IMR-90 (cell line): ENCODE measurements at places on chromosomes 1 and 21. TPM values are rescaled to one million over a fixed set of nuclear protein-coding genes. Genes with fewer than 3 reads are reported as not detected.

DNA sequence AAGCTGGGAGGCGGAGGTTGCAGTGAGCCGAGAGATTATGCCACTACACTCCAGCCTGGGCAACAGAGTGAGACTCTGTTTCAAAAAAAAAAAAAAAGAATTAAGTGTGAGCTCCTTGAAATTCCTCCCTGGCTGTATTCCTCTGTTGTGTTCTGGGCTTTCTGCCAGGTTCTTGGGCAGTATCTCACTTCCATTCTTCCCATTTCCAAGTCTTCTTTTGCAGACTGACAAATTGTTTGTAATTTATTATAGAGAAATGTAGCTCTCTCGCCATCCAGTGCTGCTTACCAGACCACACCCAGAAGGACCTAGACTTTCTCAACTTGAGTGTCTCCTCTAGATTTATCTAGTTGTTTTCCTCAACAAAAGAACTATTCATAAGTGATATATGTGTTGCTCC, 105.0 kb upstream of the ADGRL2 start:
- peak; percentile 81 for DNase-seq

DNA sequence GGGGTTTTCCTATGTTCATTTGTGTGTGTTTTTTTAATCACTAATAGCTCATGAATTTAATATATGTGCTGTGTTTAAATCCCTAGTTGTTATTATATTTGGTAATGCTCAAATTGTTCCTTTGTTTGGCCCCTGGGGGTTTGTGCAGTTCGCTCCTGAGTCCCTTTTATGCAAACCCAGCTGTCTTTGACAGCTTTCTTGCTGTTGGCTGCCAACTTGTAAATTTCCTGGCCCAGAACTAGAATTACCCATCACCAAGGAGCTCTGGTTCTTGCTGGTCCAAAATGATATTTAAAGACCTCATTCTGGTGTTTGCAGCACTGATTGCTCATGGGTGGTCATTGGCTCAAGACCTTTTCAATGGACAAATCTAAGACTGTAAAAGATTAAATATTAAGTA, 39.6 kb upstream of the PGBD5 start:
- no peak for DNase-seq

DNA sequence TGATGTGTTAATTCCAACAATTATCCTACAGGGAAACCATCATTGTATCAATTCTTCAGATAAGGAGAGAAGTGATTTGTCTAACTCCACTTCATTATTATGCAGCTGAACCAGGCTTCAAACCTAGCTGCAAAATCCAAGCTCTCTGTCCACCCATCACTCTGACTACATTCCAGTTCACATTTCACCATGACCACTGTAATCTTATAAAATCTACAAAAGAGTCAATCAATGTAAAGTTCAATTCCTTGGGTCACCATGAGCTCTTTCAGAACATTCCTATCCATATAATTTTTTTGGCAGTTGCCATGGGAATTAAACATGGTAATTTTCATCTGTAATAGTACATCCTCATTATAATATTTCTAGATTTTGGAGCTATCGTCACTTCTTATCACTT, 100.9 kb downstream of the PLPPR5 start:
- DNase-seq, result no peak

- peak; percentile 93 for DNase-seq
Measured at GRCh38 chr1:151547119-151547899, 7.2 kb downstream of the TUFT1 start.

GRCh38 chr21:40660461-40660860, 186.5 kb downstream of the DSCAM start:
- no peak for DNase-seq

DNA sequence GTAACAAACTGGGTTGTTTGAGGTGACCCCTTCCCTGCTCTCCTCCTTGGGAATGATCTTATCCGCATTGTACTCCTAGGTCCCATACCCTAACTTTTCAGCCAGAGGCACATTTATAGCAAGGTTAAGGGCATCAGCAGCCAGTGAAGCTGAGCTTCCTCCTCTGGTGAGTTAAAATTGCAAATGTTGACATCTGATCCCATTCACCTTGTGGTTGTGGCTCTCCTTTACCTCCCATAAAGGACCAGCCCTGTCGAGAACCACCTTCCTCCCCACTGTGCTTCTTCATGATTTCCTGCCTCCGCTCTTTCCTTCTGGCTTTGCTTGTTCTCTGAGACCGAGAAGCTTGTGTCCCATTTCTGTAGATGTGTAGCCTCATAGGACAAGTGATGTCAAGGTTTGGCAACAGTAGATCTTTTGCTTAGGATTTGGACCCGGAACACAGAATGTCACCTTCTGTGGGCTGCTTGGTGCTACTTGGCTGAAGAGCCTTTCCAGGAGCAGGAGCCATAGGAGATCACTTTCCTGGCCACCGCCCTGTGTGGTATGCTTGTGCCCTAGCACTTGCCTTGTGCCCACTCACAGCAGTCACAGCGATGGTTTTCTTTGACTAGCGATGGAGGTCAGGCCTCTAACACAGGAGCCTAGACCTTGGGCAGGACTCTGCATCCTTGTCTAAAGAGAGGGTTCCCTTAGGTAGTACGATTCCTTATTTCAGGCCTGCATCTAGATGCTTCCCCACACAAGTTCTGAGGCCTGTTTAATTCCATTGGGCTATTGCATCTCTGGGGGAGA, 18.8 kb downstream of the SZRD1 start:
- DNase-seq, result no peak

GRCh38 chr1:79667848-79668696, 661.5 kb upstream of the ADGRL4 start:
- no peak for DNase-seq

DNA sequence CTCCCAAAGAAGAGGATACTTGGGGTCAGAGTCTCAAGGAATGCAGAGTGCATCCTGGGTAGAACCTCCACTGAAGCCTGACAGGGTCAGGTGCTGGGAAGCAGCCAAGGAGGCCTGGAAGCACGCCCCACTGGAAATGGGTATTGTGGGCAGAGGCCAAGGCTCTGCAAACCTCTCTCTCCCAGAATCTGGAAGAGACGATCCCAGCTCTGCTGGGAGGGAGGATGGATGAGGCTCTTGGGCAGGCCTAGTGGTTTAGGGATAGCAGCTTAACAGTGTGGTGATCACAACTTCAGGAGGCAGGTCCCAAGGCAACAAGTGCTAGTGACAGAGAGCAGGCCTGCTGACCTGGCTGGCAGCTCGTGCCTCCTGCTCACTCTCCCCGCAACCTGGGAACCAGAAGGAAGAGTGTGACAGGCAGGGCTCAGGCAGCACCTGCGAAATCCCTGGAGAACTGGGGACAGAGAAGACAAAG, 641.0 kb downstream of the PLPP3 start:
- no peak for DNase-seq

- no peak for DNase-seq
Measured at GRCh38 chr21:38384675-38385426, 113.4 kb downstream of the ERG start.

DNA sequence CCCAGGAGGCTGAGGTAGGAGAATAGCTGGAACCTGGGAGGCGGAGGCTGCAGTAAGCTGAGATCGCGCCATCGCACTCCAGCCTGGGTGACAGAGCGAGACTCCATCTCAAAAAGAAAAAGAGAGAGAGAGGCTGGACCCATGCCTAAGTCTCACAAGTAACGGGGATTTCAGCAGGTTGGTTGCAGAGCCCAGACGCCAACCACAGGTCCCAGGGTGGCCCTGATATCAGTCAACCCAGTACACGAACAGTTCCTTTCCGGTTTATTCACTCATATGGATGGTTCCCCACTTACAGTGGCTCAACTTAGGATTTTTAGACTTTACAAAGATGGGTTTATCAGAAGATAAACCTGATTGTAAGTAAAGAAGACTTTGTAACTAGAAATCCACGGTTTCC, 40.9 kb downstream of the CLSTN1 start:
- DNase-seq, result no peak

GRCh38 chr1:183212870-183213269, 26.8 kb downstream of the LAMC2 start:
- DNase-seq, result no peak

GRCh38 chr1:50422675-50422945, 633 bp downstream of the DMRTA2 start:
- DNase-seq, result no peak

DNA sequence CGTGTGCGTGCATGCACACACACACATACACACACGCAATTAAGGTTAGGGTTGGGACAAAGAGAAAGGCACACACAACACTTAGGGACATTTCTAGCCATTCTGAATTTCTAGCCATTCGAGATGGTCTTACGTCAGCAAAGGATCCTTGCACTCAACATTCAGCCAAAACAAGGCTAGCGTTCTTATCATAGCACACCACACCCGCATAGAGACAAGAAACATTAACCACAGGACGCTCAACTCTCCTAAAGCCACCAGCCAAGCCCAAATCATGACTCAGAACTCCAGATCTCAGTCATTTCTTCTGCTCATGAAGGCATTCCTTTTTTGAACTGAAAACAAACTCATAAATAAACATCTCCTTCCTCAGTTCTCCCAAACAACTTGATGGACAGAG, 106.8 kb downstream of the LMO4 start:
- DNase-seq, result no peak

DNA sequence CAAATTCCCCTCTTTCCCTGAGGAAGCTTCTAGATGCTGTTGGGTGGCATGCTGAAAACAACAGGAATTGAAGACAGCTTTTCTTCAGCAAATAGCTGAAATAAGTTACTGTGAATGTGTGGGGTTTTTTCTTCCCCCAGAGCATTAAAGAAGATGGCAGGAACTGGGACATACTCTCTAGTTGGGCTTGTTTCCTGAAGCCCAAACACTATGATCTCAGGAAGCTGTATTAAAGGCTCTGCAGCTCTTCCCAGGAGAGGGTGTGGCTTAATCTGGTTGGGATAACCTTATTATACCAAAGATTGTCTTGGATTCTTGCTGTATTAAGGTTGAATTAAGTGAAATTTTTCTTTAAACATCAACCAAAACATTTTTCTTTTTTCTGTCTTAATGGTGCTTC, 64.9 kb upstream of the LMO4 start:
- no peak for DNase-seq

- DNase-seq, result no peak
Measured at GRCh38 chr1:55413286-55413685, 198.1 kb upstream of the USP24 start.

DNA sequence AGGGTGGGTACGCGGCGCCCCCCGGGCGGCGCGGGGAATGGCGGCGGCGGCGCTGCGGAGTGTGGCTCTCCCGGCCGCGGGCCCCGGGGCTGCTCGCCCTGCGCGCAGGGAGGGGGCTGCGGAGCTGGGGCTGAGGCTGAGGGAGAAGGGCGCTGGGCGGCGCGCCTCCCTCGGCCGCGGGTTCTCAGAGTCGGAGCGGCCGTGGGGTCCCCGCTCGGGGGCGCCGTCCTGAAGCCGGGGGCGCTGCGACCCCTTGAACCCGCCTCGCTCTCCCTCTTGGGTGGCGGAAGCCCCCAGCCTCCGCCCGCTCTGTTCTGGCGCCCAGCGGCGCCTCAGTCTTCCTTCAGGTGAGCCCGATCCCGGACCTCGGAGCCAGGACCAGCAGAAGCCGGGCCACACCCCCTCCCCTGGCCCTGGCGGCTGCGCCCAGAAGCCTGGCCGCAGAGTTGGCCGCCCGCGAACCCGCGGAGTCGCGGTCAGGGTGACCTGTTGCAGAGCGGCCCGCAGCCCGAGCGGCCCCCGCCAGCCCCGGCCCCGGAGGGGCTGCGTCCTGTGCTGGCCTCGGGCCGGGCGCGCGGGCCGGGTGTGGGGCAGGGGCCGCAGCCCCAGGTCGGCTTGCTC, 532 bp downstream of the RALGPS2 start:
- no peak for DNase-seq

DNA sequence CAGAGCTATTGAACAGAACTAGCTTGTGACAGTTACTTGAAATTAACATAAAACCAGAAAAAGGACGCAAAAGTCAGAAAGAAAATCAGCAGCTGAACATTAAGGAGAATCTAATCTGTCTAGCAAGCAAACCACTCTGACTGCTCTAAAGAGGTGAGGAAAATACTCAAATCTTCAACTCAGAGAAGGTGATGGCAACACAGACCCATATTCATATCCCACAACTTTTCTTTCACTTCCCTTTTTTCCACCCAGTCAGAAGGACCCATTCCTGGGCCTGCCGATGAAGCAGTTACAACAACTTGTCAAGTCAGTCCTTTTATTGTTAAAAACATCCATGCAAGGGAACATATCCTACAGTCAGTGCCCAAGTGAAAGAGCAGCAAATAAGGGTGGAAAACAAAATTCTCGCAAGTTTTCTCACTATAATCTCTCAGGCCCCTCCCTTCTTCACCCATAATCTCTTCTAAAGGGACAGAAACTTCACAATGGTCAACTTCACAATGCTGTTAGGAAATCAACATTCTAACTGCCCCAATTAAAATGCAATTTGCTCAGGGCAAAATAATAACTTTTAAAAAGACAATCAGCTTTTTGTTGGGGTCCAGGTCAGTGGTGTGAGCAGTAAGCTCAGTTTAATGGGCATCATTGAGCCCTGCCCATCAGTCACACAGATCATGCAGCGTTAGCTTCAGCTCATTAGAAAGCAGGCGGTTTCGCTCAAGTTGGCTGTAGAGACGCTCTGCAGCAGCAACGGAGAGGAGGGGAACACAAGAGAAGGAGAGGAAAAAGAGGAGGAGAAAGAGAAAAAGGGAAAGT, 3.6 kb upstream of the NUP210L start:
- no peak for DNase-seq

GRCh38 chr1:91706140-91706957, 179.6 kb downstream of the TGFBR3 start:
- no peak for DNase-seq

DNA sequence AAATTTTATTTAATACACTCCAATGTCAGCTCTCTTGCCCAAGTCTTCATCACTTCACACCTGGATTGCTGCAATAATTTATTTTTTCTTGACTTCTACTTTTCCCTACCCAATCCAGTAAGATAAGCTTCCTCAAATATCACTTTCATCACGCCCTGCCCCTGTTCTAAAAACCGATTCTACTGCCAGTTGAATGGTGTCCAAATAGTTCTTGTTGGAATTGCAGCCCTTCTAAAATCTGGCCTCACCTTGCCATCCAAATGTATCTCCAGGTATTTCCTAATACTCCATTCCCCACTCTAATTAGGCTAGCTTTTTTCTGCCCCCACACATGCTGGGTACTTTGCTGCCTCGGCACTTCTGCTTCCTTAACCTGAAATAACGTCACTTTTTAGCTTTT, 152.5 kb downstream of the HMCN1 start:
- DNase-seq, result no peak

Gene DIRAS3
- polyA plus RNA-seq, result 14.5 and 14.6 TPM in 2 replicates

Gene CD52
- polyA plus RNA-seq, result 1.3 and 1.6 TPM in 2 replicates

Gene RAB7B
- 14.6 and 14.7 TPM in 2 replicates for polyA plus RNA-seq

Gene SPRR2B
- not detected in 2 replicates for polyA plus RNA-seq

Gene OR10Z1
- not detected in 2 replicates for polyA plus RNA-seq

Gene LCE3E
- polyA plus RNA-seq, result not detected in 2 replicates

Gene THEM5
- not detected in 2 replicates for polyA plus RNA-seq

Gene PACC1
- 12.0 and 13.4 TPM in 2 replicates for polyA plus RNA-seq

Gene KIF17
- 5.7 and 6.5 TPM in 2 replicates for polyA plus RNA-seq

Gene ENAH
- 47.4 and 61.3 TPM in 2 replicates for polyA plus RNA-seq

Gene DISC1
- polyA plus RNA-seq, result 1.8 and 2.2 TPM in 2 replicates

Gene S100A7A
- polyA plus RNA-seq, result not detected in 2 replicates

Gene GJB3
- polyA plus RNA-seq, result not detected in 2 replicates

Gene ATAD3C
- polyA plus RNA-seq, result not detected in 2 replicates
